ENCODE measurements at places on chromosomes 7 and 10. TPM values are rescaled to one million over a fixed set of nuclear protein-coding genes. Genes with fewer than 3 reads are reported as not detected.
A peak's percentile ranks its signal among the peaks of the same experiment; 100 is the strongest.

GRCh38 chr7:149875396-149875795 is 1.6 kb downstream of the ATP6V0E2 start:
- no peak for DNase-seq

GRCh38 chr10:80443531-80443974 is 10.6 kb upstream of the TSPAN14 start:
- DNase-seq: no peak

DNA sequence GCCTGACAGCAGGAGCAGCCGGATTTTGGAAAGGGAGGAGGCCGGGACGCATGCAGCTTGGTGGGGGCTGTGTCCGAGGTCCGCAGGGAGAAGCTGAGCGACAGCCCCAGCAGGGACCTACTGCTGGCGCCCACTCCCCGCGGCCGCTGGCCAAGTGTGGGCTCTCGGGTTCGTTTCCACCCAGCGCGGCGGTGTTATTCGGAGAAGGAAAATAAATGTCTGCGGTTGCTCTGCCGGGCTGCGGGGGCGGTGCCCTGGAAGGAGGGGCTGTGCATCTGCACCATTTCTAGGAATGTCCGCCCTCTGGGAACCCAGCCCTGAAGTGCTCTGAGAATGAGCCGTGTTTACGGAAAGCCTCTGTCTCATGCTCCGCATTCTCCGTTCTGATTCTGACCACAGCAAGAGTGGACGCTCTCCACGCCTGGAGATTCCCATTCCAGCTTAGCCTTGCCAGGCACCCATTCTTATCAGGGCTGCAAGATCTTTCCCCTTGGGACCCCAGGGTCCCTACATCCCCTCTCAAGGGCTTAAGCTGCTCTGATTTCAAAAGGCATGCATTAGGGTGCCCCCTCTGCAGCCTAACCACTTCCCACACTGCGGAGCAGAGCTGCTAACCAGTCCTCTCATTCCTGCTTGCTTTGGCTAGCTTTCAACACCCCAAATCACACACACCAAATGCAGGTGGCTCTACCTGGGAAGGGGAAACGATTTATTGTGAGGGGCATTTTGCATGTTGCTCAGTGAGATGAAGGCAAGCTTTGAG is 256.6 kb upstream of the GLI3 start:
- DNase-seq: peak; percentile 86

GRCh38 chr10:44393834-44394547 is 9.1 kb upstream of the CXCL12 start:
- DNase-seq: no peak

DNA sequence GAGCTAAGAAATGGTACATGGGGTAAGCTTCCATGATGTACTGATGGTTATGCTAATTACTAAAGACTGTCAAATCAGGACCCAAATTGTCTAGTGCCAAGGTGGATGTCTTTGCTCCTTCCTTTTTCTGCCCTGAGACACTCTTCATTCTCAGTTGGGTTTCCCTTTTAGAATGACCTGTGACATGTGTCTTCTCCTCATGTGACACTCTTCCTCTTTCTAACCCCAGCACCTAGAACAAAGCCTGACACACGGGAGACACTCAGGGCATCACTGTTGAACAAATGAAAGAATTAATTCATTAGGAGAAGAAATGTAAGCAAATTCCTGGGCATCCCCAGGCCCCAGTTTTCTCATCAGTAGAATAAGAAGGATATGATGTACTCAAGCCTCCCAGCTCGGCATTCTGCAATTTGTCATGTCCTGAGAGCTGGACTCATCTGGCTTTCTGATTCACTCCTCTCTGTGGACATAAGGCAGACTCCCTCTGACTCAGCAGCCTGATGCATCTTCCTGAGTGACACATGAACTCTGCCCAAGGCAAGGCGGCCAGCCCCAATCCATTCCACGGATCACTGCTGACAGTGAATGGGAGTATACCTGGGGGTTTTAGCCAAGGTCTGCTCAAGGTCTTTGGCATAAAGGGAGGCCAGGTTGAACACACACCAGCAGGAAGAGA is 473.8 kb downstream of the KCNMA1 start:
- DNase-seq: peak; percentile 39

- DNase-seq: no peak
These were observed 330.1 kb downstream of the EXOC4 start for GRCh38 chr7:133582766-133583523.

DNA sequence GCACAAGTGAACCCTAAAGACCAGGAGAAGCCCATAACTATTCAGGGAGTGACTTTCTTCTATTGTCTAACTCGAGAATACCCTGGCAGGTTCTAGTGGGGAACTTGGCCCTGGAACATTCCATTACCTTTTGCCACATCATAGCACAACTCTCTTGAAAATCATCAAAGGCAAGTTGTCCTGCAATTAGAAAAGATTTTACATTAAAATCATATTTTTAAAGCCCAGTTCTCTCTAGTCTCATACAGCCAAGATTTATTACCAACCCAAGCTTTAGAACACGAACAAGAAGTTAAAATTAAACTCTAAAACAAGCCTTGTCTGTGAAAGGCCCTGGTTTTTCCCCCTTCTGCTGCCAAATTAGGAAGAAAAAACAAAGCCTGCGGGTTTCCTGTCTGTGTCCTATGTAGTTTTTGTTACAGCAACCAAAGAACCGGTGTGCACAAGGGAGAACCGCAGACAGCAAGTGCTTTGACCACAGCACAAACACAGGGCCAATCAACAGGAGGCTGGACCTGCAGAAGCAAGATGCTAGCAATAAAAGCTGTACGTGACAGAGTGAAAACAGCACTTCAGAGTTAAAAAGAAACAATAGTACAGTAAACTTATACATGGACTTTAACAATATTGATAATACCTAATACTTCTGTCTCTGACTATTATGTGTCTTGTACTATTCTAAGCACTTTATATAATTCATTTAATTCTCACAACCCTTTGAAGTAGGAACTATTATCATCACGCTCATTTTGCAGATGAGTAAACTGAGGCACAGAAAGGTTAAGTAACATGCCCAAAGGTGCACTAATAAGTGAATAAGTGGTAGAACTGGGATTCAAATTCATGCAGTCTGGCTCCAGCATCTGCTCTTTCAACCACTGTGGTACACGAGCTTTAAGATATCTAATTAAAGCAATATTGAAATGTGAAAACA is 65.8 kb downstream of the STK17A start:
- DNase-seq: no peak

DNA sequence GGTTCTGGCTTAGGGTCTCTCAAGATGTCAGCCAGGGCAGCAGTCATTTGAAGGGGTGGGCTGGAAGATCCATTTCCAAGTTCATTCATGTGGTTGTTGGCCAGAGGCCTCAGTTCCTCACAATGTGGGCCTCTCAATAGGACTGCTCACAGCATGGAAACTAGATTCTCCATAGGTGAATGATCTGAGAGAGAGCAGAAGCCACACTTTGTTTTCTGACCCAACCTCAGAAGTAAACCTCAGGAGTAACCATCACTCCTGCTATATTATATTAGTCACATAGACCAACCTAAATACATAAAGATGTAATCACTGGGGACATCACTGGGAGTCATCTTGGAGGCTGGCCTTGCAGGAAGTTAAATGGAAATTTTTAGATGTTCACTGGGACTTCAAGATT is 42.2 kb downstream of the GBF1 start:
- no peak for DNase-seq

DNA sequence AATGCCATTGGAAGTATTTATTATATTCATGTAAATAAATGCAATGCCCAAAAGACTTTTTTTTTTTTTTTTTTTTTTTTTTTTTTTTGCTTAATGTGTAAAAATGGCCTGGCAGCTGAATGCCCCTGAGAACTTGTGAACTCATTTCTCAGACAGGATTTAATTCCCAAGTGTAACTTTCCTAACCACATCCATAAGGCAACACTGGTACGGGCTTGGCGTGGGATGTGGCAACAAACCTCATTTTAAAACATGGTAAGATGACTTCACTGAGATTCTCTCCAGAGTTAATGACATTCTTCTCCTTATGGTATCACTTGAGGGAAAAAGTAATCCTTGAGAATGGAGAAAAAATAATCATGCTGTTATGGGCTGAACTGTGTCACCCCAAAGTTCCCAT is 150.4 kb downstream of the DGKI start:
- no peak for DNase-seq

DNA sequence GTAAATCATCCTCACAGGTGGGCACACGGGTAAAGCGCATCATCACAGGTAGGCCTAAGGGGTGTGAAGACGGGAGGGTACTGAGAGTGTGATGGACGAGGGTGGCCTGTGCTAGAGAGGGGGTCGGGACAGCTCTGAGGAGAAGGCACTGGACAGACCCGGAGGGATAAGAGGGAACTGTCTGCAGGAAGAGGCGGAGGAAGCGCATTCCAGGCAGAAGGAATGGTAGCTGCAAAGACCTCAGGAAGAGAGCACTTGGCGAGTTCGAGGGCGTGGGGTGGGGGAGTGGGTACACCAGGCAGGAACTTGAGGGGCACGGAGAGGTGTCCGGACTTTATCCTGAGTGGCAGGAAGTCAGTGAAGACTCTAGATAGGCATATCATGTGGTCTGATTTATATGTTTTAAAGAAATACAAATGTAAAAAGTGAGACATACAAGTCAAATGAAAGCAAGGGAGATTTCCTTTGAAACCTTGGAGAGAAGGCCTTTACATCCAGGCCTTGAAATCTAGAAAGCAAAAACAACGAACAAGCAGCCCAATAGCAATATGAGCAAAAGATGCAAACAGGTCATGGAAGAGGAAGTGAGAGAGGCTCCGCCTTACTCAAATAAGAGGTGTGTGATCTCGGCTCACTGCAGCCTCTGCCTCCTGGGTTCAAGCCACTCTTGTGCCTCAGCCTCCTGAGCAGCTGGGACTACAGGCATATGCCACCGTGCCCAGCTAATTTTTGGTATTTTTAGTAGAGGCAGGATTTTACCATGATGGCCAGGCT is 3.6 kb downstream of the LHPP start:
- no peak for DNase-seq

- peak; percentile 27 for DNase-seq
These were observed 8.3 kb upstream of the PPP1R35 start for GRCh38 chr7:100444311-100445278.

DNA sequence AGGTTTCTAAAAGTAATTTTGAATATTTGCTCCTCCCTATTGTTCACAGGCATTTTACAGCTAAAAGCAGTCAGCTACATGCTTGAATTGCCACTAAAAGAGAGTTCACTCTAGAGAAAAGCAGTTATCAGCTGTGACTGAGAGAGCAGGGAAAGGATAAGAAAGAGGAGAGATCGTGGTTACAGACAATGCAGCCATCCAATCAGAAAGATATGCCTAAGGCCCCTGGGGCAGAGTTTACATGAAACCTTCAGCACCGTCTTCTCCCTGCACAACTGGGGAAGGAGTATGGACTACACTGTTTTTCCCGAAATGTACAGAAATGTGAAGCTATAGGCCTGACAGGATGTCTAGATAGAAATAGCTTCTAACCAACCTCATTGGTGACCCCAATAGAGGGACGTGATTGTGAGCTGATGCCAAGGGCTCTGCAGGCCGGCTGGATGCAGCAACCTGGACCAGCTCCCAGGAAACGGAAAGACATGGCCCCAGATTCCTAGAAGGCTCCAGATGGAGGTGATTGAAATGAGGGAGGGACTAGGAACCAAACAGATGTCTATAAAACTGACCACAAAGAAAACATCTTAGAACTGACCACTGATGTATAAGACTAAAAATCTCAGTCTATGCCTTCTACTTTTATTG is 3.2 kb upstream of the VSTM4 start:
- no peak for DNase-seq

GRCh38 chr7:74043523-74043951 is 15.6 kb downstream of the ELN start:
- no peak for DNase-seq

DNA sequence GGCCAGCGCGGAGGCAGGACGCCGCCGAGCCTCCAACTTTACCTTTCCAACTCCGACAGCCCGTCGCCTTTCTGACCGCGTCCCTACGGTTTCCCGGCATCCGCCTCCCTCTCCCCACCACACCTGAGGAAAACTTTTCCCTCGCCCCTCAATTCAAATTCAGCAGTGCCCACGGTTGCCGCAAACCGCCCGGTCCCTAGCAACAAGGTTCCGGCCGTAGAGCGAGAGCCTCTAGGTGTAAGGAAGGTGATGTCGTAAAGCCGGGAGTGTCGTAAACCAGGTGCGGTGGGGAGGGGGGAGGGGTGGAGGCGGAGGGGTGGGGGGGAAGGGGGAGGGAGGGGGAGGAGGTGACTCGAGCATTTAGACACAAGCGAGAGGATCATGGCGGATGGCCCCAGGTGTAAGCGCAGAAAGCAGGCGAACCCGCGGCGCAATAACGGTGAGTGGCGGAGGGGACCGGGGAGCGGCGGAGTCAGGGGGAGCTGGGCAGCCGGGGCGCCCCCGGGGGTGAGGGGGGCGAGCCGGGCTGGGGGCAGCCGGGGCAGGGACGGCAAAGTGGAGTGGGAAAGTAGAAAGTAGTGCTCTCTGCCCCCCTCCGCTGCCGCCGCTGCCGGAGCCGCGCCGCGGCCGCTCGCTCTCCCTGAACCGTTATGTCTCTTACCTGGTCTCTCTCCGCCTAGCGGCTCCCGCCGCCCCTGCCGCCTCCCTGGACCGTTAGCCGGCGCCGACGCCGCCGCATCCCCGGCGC is at the start of gene ZEB1:
Gene ZEB1, plus strand, starts transcription at position 363 of the 748 bp plus-strand sequence. Its CDS starts 19 bp downstream, at position 382.
- peak; percentile 93 for DNase-seq

- no peak for DNase-seq
These were observed 19.6 kb upstream of the PAPSS2 start for GRCh38 chr10:87640043-87640442.

The PTN gene
- total RNA-seq: 6.1 TPM

The SLC18A2 gene
- 9.2 TPM for total RNA-seq

The PDCD11 gene
- total RNA-seq: 16.7 TPM

All from ovary (tissue), 10 donors.